CD4-positive, alpha-beta T cell treated with Interleukin-2 at 100 ng/mL for 4 hours (primary cell): ENCODE measurements at places on chromosomes 13 and 19.
A peak's percentile ranks its signal among the peaks of the same experiment; 100 is the strongest.

GRCh38 chr13:68727165-68727564 is 1380.5 kb upstream of the ATXN8OS start:
- no peak for DNase-seq

GRCh38 chr19:44876930-44877535 is 14.0 kb upstream of the TOMM40 start:
- no peak for DNase-seq

DNA sequence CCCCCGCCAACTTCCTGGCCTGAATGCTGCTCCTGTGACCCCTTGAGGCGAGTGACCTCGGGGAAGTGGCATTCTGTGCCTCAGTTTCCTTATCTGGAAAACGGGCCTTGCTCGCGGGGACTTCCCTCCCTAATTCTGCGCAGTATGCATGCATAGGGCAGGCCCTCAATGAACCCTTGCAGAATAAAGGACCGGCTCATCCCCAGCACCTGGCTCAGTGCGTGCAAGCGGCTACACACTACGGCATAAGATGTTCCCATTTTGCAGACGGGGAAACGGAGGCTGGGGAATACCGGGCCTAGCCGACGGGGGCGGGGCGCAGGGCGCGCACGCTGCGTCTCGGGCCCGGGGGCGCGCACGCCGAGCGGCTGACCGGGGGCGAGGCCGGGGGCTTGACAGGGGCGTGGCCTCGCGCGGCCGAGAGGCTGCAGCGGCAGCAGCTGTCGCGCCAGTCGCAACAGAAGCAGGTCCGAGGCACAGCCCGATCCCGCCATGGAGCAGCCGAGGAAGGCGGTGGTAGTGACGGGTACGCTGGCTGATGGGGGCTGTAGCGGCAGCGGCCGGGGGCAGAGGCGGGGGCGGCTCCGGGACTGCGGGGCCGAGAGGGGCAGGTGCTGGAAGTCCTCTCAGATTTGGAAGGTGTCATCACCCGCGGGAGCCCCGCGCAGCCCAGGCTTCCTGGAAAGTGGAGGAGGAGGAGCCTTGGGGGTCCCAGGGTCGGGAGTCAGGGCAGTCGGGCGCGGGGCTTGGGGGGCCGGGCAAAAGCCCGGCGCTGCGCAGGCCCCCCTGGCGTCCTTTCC is at the start of gene PGPEP1:
PGPEP1 (plus strand) TSS at position 409 of the 800 bp plus-strand sequence; CDS start at position 493, 84 bp downstream.
- peak; percentile 56 for DNase-seq

GRCh38 chr13:27354379-27354778 is 70.0 kb upstream of the GTF3A start:
- no peak for DNase-seq
